ENCODE measurements at places on chromosomes 7 and 10.

DNA sequence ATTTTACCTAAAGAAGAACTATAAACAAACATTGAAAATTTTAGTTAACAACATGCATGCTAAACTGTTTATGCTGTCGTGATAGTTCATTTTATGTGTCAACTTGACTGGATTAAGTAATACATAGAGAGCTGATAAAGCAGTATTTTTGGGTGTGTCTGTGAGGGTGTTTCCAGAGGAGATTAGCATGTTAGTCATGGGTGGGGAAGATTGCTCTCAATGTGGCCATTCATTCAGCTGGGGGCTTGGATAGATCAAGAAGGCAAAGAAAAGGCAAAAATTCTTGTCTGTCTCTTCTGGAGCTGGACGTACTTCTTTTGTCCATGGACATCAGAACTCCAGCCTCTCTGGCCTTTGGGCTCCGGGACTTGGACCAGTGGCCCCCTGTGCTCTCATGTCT, 172.9 kb upstream of the SEMA3E start:
- DNase-seq = no peak

DNA sequence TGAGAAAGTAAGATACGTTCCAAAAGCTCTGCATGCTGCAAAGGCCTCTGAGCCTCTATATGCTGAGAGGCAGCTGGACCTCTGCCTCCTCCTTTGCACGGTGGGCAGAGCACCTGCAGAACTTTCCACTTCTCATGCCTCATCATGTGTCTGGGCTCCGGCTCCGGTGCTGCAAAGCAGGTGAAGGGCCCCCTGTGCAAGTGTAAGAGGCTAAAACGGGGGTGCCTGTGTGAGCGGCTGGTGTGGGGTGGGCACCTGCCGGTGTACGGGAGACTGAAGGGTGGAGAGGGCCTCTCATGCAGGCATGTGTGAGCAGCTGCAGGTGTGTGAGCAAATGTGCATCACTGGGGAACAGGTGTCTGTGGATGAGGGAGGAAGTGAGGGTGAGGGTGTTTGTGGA, 121.0 kb downstream of the KCNMA1 start:
- no peak for DNase-seq

DNA sequence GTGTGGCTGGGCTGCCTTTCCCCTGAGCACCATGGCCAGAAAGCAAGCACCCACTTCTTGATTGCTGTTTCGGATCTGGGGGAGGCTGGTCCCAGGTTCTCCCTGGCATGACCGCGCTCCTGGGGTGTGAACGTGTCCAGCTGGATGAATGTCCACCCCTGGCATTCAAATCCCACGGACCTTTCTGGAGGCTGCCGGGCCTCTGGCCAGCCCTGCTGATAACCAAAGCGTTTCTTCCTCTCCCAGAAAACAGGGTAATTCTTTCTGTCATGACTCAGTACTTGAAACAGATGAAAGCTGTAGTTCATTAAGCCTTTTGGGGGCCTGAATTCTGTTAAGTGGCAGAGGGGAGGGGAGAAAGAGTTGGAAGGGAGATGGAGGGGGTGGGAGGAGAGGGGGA, 73.1 kb upstream of the SAMD8 start:
- DNase-seq = no peak

- no peak for DNase-seq
Measured at GRCh38 chr7:122755696-122756095, 53.0 kb upstream of the RNF148 start.

GRCh38 chr10:19250546-19250945, 201.9 kb downstream of the MALRD1 start:
- DNase-seq = no peak

DNA sequence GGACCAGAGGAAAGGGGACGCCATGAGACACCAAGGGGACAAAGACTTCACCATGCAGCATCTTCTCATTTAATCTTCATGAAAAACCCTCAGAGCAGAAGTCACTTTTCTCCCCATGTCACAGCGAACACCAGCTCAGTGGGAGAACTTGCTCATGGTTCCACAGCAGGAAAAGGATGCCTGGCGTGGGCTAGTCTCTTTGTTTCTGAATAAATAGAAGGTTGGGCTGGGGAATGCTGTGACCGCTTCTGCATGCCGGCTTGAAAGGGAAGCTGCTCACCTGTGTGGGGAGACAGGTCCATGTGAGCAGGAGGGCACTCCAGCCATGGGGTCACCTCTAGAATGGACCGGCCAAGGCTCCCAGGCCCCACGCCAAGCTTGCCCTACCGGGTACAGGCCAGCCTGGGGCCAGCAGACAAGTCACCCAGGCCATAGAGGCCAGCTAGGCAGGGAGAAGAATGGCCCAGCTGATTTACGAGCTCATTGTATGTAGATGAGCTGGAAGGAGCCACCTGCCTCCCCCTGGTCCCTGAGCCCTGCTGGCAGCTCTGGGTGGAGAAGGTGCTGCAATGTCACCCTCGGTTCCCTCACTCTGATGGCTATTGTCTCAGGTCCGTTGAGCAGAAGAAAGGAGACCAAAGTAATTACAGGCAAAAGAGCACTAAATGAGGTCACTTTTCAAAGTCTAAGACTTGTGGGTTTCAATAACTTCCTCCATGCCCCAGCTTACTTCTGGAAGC, 82.0 kb upstream of the PDZD8 start:
- DNase-seq = no peak

DNA sequence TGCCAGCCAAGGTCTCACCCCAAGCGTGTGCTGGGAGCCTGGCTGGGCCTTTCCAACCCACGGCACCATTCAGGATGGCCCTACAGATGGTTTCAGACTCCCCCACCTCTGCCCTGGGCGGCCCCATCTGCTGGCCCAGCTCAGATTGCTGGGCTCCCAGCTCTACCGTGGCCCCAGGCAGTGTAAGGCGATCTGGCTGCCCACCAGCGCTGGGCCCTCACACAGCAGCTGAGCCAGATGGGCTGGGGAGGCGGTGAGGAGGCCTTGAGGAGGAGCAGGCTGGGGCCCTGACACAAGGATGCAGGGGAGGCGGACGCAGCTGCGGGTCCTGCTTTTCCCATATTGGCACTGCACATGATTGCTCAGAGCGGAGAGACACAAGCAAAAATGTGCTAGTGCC, 162.8 kb downstream of the NRF1 start:
- no peak for DNase-seq

DNA sequence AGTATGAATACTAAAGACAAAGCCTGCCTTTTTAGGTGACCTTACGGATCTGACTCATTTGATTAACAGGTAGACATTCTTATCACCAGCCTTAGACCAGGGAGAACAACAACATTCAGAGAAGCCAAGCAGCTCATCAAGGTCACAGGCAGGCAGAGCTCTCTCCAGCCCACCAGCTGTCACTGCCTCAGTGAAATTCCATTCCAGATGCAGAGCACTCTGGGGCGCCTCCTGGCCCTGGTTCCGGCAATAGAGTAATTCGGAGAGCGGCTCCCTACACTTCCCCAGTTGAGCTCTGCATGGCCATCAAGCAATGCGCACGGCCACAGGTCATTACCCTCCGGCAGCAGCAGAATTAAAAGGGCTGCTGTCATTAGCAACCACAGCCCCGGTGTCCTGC, 164.7 kb downstream of the TCERG1L start:
- DNase-seq = no peak

- DNase-seq = no peak
Measured at GRCh38 chr10:103590744-103591291, 97.3 kb downstream of the NEURL1 start.

DNA sequence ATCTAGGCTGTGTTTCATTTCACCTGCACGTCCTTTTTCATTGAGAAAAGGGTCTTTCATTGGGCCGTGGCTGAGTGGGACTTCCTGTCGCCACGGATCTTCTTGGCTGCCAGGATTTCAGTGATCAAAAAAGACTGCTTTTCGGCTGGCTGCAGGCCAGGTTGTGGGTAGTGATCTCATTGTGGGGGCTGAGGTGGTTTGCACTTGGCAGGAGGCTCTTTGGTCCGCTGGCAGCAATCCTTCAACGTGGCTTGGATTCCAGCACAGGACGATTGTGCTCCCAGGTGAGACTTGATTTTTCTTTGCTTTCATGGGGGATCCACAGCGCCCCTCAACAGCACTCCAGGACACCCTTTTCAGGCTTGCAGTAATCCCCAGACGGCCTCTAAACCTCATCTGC, 29.0 kb upstream of the ZNF273 start:
- no peak for DNase-seq

DNA sequence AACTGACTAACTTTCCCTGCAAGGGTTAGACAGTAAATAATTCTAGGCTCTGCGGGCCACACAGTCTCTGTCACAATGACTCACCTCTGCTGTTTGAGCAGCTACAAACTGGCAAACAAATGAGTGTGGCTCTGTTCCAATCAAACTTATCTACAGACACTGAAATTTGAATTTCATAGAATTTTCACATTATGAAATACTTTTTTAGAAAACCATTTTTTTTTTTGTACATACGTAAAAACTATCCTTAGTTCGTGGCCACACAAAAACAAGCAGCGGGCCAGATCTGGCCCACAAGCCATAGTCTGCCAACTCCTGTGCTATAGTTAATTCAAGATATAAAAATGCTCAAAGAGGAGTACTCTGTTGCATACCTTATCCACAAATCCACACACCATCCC, 32.6 kb downstream of the PIP4K2A start:
- DNase-seq = peak; percentile 52

DNA sequence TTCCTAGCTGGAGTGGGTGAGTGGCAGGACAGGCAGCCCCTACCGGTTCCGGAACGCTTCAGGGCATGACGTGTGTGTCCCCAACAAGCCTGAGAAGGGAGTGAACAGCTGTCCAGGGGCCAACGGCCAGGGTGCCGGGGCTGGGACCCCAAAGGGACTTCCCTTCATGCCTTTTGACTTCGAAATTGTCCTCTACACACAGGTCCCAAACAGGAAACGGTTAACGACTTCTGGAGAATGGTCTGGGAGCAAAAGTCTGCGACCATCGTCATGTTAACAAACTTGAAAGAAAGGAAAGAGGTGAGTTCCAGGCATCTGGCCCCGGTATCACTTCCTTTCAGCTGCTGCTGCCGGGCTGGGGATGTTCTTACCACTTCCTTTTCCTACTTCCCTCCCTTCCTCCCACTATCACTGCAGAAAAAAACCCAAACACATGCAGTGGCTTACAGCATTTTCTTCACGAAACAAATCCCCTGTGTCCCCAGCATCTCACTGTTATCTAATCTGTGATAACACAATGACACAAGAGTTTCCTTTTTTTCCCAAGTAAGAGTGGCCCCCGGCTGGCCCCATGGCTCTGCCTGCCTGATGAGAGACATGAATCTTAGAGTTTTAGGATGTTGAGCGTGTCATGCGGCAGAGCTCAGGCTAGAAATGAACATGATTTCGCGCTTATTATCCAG, 63.2 kb downstream of the MKI67 start:
- DNase-seq = no peak

GRCh38 chr10:31700181-31700611, 228.4 kb downstream of the ARHGAP12 start:
- DNase-seq = no peak

GRCh38 chr10:126924180-126924914, 19.1 kb downstream of the DOCK1 start:
- no peak for DNase-seq

- no peak for DNase-seq
Measured at GRCh38 chr10:110643653-110644597, at the start of gene RBM20. Gene RBM20, plus strand, starts transcription at chr10:110644336. Its CDS starts 119 bp downstream, at chr10:110644455.

DNA sequence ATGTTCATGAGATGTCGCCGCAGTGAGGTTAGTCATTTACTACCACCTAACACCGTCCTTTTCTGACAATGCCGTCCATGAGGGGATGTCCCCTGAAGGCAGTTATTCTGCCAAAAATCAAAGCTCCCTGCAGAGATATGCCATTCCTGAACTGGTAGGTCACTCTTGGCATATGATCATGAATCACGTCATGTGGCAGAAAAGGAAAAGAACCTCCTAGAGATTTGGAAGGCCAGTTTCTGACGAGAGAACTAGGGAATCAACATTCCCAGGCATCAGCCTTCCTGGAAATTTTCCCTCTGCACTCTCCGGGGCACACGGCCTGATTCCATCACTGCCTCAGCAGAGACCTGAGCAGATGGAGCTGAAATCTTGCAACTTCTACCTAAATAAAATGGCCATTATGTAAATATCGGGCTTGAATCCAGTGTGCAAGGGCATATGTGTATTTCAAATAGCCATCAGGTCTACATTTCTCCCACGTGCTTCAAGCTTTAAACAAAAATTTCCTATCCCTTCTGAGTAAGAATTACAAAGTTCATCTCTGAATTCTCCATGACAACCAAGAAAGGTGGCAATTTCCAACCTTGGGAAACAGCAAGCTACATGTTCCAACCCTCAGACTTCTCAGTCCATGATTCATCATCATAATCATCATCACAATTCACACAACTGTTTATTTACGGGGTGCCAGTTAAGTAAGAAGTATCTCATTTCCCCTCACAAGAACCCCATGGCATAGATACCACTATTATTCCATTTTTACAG, 46.5 kb downstream of the AMPH start:
- no peak for DNase-seq

DNA sequence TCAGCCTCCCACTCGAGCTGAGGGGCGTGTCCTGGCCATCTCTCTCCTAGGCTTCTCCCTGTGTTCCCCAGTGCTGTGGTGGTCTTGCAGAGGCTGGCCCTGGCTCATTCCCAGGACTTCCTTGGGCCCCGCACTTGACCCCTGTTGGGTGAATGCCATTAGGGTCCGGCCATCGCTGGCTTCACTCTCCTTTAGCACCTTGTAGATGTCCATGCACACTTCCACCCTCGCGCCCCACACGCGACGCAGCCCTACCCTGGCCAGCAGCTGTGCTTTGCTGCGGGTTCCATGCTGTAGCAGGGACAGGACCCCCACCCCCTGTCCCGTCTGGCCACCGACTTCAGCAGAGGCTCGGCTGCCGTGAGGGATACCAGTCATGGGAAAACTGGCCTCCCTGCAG, 46.3 kb downstream of the PITRM1 start:
- DNase-seq = no peak
